Renal pelvis (tissue), 12 donors: ENCODE measurements at places on chromosomes 6 and 20.

DNA sequence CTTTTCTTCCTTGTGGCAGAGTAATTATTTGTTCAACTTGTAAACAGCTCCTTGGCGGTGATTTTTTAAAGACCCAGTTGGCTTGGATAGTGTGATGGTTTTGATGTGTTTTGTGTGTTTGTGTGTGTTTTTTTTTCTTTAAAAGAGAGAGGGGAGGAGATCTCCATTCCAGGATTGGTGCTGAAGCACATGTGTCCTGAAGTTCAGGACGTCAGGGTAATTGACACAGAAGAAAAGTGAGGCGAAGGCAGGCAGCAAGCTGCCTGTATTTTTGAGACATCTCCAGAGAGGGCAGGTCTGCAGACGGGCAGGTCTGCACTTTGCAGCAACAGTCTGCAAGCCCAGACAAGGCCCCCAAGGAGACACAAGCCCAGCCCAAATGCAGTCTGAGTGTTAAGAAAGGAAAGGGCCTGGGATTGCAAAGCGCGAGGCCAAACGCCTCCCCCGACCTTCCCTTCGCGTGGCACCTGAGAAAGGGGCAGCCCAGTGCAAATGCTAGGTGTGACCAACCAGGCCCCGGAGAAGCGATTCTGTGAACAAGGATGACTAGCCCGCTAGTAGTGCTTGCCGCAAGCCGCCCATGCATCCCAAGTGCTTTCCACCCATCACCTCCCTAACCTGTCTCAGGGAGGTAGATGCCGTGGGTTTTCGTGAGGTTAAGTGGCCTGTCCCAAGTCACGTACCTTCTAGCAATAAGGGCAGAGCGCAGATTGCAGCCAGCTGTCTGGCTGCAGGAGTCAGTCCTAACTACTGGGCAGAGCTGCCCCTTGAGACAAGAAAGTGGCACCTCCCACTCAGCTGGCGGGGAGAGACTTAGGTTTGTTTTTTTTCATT, 230.5 kb downstream of the ZMYND8 start:
- DNase-seq, result no peak

GRCh38 chr6:41711323-41712038, 23.9 kb downstream of the TFEB start:
- no peak for DNase-seq

- no peak for DNase-seq
Observed at GRCh38 chr20:58609026-58609425, 42.1 kb upstream of the STX16 start.

GRCh38 chr20:8205996-8206395, 73.9 kb downstream of the PLCB1 start:
- DNase-seq, result no peak

- no peak for DNase-seq
Observed at GRCh38 chr20:21968486-21968885, 263.0 kb downstream of the PAX1 start.

GRCh38 chr20:38152621-38153221, 12.3 kb downstream of the TGM2 start:
- DNase-seq, result peak; percentile 89

DNA sequence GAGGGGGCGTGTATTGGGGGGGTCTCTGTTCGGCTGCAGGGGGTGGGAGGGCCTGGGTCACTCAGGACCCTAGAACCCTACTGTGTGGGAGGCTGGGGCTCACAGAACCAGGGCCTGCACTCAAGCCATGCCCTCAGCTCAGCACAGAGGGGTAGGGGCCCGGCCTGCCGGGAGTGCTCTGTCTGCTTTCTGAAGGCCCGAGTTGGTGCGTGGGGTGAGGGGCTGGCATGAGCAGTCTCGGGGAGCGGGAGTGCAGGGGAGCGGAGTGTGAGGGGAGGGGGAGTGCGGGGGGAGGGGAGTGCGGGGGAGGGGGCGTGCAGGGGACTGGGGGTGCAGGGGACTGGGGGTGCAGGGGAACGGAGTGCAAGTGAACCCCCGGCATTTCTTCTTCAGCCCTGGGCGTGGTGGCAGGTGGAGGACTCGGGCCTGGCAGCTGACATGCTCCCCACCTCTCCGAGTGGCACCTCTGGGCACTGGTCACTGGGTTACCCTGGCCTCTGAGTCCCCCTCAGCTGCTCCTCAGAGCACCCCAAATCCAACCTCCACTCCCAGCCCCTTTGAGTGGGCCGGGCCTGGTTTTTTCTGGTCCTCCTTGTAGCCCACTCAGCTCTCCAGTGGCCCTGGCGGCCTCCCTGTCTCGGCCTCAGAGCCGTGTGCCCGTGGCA, 1.0 kb downstream of the COL20A1 start:
- no peak for DNase-seq

GRCh38 chr6:74578339-74578738, 627.5 kb downstream of the COL12A1 start:
- no peak for DNase-seq

DNA sequence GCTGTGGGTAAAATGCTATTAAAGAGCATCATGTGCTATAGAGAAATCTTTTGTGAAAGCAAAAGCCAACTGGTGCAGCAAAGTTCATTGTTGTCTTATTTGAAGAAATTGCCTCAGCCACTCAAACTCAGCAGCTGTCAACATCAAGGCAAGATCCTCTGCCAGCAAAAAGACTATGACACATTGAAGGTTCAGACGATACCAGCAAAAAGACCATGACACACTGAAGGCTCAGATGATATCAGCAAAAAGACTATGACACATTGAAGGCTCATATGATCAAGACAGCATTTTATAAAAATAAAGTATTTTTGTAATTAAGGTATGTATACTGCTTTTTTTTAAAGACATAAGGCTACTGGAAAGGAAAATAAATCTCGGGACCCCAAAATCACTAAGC, 118.4 kb upstream of the RUNX2 start:
- DNase-seq, result no peak

DNA sequence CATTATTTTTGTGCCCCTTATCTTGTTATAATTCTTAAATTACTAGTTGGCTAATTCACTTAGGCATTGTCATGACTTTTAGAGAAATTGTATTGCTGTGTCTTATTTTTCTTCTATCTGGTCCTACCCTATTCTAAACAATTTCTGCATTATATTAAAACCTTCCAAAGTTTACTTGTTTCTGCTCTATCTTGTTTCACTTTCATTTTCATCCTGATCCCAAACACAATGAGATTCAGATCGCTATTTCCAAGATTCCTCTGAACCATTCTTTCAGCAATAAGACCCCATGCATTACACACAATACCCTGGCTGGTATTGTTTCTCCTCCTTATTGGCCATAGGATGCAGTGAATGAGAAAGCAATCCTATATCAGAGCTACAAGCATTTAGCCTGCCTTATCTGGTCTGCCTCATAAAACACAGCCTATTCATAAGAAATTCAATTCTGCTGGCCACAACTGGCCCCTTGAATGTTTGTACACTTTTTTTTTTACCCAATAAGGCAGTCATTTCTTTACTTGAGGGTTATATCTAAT, 69.9 kb upstream of the POU3F2 start:
- no peak for DNase-seq

- no peak for DNase-seq
Observed at GRCh38 chr6:102853249-102853955, 1459.9 kb downstream of the GRIK2 start.

GRCh38 chr20:52889225-52889624, 82.9 kb upstream of the TSHZ2 start:
- no peak for DNase-seq

- no peak for DNase-seq
Observed at GRCh38 chr6:134593442-134593841, 275.5 kb upstream of the SGK1 start.

- no peak for DNase-seq
Observed at GRCh38 chr6:170131351-170131750, 159.5 kb downstream of the DLL1 start.

DNA sequence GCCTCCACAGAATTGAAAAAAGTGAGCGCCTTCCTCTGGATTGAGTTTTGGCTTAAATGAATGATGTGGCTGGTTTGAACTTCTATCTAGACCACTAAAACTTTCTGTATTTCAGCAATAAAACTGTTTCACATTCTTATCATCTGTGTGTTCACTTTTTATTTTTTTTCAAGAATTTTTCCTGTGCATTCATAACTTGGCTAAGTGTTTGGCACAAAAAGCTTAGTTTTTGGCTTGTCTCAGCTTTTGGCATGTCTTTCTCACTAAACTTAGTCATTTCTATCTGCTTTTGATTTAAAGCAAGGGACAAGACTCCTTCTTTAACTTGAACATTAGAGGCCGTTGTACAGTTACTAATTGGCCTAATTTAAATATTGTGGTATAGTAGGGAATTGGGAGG, 1015.1 kb downstream of the EPHA7 start:
- no peak for DNase-seq

GRCh38 chr20:2775139-2775538, 25.3 kb downstream of the CPXM1 start:
- no peak for DNase-seq

DNA sequence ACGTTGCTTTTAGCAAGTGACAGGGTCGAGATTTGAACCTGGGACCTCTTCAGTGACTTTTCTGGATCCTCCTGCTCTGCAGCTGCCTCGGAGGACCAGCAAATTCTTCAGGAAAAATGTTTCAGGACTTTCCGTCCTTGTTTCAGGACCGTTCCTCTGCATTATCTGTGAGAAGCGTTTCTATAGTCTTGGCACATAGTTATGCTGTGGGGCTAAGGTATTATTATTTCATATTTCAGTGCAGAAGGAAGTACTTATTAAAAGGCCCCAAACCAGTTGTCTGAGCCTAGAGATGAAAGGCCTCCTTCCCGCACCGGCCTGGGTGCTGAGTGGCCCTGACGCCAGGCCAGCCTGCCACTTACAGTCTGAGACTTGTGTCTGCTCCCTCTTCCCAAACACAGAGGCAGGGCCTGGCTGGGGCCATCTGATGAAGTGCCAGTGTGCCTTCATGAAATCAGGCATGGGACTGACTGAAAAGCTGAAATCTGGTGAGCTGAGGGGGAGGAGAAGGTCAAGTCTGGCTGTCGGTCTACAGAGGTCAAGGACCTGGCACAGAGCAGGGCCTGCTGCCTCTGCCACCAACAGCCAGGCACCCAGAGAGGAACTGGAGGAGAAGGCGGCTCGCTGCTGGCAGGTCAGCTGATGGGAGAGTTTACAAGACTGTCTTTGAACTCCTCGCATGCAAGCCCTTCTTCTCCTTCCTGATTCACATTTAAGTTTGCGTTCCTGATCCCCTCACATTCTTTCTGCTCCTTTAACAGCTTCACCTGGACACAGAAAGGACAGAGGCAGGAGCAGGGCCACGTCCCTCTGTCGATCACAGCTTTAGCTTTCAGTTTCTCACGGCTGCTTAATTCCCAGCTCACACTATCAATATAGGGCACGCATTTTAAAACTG, 8.9 kb upstream of the QKI start:
- DNase-seq, result no peak

GRCh38 chr6:133040803-133041419, 200.2 kb upstream of the EYA4 start:
- DNase-seq, result peak; percentile 29

DNA sequence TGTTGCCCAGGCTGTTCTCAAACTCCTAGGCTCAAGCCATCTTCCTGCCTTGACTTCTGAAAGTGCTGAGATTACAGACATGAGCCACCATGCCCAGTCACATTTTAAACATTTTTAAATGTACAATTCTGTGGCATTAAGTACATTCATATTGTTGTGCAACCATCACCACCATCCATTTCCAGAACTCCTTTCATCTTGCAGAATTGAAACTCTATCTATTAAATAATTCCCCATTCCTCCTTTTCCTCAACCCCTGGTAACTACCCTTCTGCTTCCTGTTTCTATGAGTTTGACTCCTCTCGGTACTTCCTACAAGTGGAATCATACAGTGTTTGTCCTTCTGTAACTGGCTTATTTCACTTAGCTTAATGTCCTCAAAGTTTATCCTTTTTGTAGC, 103.8 kb upstream of the NAA20 start:
- no peak for DNase-seq

DNA sequence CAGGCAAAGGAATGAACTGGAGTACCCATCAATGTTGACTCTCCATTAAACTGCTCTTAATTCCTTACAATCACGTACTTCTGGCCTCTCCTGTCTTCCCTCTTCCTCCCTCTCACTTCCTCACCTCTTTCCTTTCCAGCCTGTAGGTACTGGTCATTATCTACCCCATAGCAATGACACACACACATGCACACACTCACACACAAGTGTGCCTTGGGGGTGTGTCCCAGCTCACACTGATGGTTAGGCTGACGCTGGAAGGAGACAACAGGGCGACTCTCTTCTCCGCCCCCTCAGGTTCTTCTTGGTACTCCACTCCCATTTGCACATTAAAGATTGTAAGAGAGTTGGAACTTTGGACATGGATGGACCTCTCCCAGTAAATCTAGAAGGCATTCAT, 14.0 kb upstream of the SERPINB9 start:
- DNase-seq, result no peak

GRCh38 chr20:18831830-18832499, 18.4 kb downstream of the SCP2D1 start:
- DNase-seq, result no peak

DNA sequence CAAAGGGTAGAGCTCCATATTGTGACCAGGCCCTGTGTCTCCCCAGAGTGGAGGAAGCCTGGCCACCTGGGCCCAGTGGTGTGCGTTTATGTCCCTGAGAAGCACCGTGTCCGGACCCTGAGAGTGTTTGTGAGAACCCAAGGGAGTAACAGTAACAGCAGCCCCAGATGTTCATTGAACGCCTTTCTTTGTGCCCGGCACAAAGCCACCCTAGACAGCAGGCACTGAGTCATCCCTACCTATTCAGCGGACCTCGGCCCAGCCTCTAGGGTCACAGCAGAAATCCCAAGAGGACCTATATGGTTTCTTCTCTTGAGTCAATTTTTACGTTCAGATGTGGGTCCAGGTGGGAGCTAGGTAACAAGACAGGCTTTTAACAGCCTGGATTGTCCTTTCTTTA, 24.5 kb downstream of the BCAS4 start:
- no peak for DNase-seq

GRCh38 chr6:56692523-56693245, 50.0 kb upstream of the DST start:
- DNase-seq, result no peak

DNA sequence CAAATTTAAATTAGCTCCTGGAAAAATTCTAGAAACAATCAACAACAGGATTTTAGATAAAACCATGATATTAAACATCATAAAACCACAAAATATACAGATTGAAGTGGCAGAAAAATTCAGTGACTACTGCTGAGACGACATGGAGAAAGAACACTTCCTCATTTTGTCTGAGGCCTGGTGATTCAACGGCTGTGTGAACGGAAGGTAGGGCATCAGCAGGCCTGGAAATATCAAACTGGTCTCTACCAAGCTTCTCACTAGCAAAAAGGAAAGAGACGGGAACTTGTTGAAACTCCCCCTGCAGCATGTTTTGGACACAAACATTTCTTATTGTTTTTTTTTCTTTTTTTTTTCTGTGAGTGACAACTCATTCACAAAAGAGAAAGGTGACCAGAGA, 58.0 kb upstream of the AHI1 start:
- DNase-seq, result no peak
